ENCODE measurements at places on chromosomes 5 and 9.

- ATAC-seq = peak; percentile 35
Measured at GRCh38 chr5:172909931-172910502, 49.2 kb upstream of the RPL26L1 start.

DNA sequence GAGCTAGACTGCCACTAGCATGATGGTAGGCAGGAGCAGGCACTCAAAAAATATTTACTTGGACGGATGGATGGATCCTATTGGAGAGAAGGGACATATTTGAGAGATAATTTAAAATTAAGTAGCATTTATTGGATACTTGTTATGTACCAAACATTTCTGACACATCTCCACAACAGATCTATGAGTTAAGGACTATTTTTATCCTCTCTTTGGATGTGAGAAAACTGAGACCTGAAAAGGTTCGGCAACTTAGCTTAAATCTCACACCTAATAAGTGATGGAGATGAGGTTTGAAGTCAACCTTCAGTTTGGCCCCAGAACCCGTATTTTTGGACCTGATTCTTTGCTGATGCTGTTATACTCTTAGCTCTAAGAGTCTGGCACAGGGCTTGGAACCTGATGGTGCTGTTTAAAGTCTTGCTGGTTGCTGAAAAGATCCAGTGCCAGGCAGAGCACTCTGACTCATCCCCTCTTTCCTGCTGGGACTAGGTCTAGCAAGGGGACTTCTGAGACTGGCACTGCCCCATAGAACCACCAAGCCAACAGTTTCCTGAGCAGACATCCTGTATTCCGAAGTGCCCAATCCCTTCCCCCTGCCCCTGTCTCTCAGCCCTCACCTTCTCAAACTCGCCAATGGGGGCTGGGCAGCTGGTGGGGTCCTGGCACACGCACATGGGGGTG is 15.6 kb downstream of the SPARC start:
- ATAC-seq = peak; percentile 37

DNA sequence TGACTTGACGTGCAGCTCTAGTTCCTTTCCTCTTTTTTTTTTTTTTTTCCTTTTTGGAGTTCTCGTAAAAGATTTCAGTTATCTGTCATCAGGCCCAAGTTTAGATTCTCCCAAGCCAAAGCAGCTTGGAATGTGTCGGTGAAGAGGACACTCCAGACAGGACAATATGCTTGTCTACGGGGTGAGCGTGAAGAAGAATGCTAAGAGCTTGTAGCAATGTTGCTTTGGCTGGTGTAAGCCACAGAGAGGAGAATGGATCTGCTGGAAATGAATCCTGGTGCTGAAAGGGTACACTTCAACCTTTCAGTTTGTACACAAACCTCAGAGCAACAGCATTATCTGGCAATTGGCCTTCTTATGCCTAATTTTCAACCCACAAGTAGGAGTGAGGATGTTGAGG is 92.4 kb downstream of the ISL1 start:
- no peak for ATAC-seq

- no peak for ATAC-seq
Measured at GRCh38 chr9:131043646-131044045, 34.7 kb downstream of the LAMC3 start.

DNA sequence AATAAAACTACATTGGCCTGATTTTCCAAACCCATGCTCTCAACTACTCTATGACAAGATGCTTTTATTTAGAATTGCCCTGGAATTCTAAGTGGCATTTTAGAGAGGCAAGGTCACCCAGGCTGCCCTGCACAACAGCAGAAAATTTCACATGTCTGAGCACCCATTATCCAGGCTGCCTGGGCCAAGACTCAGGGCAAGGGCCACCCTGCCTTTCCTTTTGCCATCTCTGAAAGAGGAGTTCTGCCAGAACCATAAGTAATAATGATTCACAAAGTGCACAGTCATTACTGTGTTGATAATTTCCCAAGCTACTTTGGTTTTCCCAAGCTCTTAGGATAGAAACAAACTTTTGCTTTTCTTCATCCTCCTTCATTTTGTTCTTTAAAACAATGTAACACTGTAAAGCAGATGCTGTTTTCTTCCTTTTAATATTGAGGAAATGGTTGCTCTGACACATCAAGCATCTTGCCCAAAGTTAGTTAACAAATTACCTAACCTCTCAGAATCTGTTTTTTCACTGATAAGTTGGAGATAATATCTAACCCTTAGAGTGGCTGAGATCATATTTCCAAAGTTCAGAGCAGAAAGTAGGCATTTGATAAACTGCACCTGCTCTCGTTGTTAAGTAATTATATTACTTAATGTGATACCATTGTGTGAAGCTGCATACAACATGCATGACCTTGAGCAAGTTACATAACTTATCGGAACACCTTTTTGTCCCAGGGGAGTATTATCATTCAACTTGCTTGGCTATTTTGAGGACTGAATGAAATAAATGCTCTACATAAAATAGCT is 325.6 kb downstream of the PRELID2 start:
- no peak for ATAC-seq

- no peak for ATAC-seq
Measured at GRCh38 chr9:79408617-79409016, 163.1 kb upstream of the TLE4 start.

DNA sequence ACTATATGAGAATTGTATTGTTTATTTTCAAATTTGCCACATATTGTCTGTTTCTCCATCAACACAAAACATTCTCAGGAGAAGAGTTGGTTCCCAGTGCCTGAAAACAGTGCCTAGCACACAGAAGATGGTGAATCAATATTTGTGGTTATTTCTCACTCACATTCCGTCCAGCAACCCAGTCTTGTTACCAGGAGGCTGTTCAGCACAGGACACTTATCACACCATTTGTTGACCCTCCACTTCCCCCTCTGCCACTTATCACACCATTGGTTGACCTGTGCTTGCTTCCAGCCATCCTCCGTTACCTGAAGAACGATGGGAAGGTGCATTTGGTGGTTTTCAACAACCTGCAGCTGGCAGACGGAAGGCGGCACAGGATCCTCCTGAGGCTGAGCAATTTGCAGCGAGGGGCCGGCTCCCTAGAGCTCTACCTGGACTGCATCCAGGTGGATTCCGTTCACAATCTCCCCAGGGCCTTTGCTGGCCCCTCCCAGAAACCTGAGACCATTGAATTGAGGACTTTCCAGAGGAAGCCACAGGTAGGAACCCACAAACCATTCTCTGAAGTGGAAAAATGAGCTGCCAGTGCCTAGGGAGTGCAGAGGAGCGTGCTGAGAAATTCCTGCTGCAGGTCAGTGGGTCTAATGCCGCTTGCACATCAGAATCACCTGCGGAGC is 20.5 kb downstream of the THBS4 start:
- no peak for ATAC-seq

GRCh38 chr5:147382776-147383175 is 127.1 kb downstream of the DPYSL3 start:
- no peak for ATAC-seq

DNA sequence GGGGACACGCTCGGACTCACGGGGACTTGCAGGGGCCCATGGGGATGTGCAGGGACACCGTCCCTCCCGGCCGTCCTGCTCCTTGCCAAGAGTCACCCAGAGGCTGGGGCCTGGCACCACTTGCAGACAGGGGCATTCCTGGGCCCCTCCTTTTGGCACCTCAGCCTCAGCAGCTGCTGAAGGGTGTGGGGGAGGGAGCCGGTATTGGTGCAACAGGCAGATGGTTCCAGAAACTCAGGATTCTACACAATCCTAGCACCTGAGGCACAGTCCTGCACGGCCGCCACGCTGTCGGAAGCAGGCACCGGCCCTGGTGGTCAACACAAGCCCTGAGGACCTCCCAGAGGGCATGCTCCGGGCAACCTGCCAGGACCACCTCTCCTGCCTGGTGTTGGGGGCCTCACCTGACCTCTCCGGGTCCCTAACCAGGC is 19.3 kb upstream of the SLC12A7 start:
- no peak for ATAC-seq

DNA sequence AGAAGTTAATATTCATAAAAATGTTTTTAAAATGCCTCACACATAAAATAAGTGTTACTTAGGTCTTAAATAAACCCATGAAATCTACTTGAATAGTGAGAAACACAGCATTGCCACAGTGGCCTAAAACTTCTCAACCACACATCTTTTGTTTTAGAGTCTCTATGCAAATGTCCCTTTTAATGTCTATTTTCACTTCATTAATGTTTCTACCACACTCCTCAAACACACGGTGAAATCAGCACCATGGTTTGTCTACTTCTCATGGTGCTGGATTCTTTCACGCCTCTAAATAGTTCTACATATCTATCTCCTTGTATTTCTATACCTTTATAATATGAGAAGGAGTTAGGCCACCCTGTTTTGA is 111.2 kb downstream of the EDIL3 start:
- no peak for ATAC-seq

- ATAC-seq = peak; percentile 46
Measured at GRCh38 chr5:168528521-168529373, at the start of gene FBLL1. TSS of gene FBLL1 (plus strand) at chr5:168529305. CDS start at chr5:168529505, 200 bp downstream.

GRCh38 chr5:115979201-115980041 is 17.1 kb downstream of the LVRN start:
- ATAC-seq = peak; percentile 84

DNA sequence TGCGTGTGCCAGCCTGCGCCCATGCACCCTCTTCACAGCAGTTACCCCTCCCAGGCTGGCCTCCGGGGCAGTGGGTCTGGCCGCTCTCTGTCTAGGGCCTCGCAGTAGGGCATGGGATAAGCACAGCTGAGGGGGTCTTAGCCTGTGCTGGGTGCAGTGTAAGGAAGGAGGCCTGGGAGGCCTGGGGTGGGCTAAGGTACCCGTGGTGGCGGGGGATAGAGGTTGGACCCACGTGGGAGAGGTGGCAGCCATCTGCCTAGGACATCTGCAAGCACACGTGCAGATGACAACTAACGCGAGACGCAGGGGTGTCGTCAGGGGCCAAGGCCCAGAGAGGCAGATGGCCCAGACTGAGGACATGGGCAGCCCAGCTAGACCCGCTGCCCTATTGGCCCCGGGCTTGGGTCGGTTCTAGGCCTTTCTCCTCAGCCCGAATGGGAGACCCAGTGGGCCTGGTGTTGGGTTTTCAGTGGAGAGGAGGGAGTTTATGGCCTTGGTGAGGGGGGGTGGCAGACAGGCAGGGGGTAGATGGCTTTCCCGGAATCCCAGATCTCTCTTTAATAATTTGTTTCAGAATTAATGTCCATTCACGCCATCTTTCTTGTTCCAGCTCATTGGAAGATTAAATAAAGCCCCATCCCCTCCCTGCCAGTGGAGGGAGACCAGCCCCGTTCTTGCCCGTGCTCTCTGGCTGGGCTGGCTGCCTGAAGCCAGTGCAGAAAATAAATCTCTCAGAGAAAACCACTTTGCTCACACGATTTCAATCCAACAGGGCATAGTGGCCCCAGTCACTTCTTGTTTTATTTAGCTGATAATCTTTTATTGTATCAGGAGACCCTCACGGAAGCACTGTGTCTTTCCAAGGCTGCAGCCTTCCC is 154.2 kb downstream of the GAPVD1 start:
- ATAC-seq = no peak

- ATAC-seq = peak; percentile 57
Measured at GRCh38 chr9:97906236-97906831, 16.0 kb downstream of the TRMO start.

GRCh38 chr5:42770003-42770402 is 13.4 kb downstream of the CCDC152 start:
- ATAC-seq = no peak

- no peak for ATAC-seq
Measured at GRCh38 chr9:9912459-9912858, 700.3 kb downstream of the PTPRD start.

GRCh38 chr9:2489838-2490314 is 131.7 kb upstream of the VLDLR start:
- no peak for ATAC-seq

- ATAC-seq = no peak
Measured at GRCh38 chr9:107706701-107707427, 217.3 kb upstream of the KLF4 start.

DNA sequence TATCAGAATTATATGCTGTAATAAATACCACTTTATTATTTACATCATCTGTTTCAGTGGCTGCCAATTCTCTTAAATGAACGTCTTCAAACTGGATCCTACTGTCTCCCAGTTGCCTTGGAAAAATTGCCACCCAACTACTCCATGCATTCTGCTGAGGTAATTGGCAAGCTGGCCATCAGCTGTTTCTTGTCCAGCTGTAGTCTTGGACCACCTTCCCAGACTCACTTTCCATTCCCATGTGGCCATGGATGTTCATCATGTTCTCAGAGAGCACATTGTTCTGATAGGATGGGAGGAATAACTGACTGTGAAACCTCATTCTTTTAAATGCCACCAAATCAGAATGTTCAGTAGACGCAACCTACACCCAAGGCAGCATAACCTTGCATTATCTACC is 157.5 kb downstream of the DOCK8 start:
- ATAC-seq = no peak

GRCh38 chr9:20880271-20880670 is 151.2 kb downstream of the HACD4 start:
- no peak for ATAC-seq

DNA sequence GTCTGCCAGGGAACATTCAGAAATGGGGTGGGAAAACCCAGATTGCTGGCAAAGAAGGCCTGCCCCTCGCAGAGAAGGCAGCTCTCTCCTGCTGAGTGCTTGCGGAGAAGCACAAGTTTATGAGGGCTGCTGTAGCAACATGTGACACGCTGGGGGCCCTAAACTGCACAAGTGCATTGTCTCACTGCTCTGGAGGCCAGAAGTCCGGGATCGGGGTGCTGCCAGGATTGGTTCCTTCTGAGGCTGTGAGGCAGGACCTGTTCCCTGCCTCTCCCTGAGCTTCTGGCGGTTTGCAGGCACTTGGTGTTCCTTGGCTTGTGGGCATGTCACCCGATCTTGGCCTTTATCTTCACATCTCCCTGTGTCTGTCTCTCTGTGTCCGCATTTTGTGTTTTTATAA is 75.6 kb upstream of the NEURL1B start:
- no peak for ATAC-seq

DNA sequence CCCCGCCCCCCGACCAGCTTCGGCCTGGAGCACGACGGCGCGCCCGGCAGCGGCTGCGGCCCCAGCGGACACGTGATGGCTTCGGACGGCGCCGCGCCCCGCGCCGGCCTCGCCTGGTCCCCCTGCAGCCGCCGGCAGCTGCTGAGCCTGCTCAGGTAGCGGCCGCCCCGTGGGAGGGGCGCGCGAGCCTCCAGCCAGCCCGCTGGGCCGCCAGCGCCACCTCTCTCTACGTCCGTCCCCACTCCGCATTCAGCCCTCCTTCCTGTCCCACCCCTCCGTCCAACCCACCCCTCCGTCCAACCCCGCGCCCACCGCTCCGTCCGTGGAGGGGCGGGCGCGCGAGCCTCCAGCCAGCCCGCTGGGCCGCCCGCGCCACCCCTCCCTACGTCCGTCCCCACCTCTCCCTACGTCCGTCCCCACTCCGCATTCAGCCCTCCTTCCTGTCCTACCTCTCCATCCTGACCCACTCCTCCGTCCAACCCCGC is 6.5 kb downstream of the ADAMTS13 start:
- ATAC-seq = peak; percentile 32

- no peak for ATAC-seq
Measured at GRCh38 chr5:122400938-122401337, 88.9 kb downstream of the SNCAIP start.
